ENCODE measurements at places on chromosomes 2 and 18.
A peak's percentile ranks its signal among the peaks of the same experiment; 100 is the strongest.

GRCh38 chr2:169732583-169733358 lies 861 bp upstream of the KLHL23 start:
- no peak for DNase-seq

DNA sequence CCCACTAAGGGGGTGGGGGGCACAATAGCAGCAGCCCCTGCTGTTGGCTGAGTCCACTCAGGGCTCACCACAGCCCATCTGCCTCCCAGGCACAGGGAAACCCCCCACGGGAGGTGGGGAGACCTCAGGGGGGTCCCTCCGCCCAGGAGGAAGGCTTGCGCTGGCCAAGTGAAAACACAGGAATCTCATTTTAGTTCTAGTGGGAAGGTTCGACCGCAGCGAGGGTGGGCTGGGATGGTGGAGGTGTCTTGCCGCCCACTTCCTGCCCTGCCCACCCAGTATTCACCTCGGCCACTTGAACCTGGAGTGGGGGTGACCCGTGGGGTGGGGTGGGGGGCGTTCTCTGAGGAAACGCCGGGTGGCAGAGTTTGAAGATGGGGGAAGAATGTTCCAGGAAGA lies 6.9 kb upstream of the BOK start:
- no peak for DNase-seq

- no peak for DNase-seq
Measured at GRCh38 chr2:201904538-201905420, 98.4 kb downstream of the CDK15 start.

DNA sequence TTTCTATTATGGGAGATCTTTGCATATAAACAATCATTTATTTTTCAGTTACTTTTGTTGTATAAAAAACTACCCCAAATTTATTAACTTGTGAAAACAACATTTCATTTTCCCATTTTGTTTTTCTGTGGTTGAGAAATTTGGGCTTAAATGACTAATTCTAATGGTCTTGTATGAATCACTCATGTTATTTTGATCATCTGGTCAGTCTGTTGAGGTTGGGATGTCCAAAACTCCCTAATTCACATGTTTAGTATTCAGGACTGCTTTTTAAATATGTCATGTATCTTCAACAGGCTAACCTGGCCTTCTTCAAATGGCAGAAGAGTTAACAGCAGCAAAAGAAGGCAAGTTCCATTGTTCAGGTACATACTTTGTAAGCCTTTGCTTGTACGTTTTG lies 788.1 kb downstream of the TRIB2 start:
- no peak for DNase-seq

DNA sequence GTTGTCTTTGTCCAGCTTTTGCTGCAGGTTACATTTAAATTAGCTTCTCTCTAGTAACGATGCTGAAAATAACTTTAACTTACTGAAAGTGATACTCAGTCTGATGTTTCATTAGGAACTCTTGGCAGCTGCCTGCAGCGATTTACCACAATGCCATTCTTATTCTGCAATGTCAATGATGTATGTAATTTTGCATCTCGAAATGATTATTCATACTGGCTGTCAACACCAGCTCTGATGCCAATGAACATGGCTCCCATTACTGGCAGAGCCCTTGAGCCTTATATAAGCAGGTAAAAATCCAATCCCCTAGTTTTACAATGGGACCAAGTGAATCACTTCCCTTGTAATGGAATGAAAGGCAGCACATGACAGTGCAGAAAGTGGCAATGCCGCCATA lies 16.3 kb upstream of the MFF start:
- no peak for DNase-seq

DNA sequence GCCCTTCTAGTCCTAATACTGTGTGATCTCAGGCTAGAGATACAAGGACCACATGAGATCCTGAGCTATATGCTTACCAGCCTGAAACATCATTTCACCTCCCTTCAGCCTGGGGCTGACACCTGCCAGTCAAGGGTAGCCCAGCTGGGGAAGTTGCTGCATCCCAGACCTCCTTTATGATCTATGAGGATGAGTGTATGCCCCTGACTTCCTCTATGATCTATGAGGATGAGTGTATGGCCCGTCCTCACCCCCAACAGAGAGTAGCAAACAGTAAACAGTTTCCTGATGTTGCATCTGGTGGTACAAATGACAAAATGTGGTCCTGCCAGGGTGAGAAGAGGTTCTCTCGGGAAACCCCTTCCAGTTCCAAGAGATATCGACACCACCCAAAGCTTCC lies 8.9 kb upstream of the OTOF start:
- DNase-seq, result no peak

DNA sequence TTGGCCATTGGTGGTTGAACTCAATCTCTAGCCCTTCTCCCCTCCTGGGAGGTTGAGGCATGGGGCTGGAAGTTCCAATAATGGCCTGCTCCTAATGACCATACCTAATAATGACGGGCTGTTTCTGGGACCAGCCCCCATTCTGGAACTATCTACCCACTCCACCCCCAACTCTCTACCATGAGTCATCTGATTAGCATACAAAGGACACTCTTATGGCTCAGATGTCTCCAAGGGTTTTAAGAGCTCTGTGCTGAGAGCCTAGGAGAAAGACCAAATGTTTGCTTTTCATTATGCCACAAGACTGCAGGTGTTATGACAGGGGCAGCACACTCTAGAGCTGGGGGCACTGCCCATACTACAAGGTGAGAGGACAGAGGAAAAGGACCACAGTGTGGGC lies 137.0 kb upstream of the NCKAP5 start:
- DNase-seq, result peak; percentile 54

DNA sequence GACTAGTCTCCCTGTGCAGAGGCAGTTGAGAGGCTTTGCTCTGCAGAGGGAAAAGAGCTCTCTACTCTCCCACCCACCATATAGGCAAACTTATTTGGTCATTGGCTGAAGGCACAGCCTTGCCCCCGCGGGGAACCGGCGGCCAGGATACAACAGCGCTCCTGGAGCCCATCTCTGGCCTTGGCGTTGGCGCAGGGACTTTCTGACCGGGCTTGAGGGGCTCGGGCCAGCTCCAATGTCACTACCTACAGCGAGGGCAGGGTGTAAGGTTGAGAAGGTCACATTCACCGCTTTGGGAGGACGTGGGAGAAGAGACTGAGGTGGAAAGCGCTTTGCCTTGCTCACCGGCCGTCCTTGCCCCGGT lies 2.2 kb downstream of the ONECUT2 start:
- no peak for DNase-seq

GRCh38 chr18:27713037-27713737 lies 463.7 kb downstream of the CDH2 start:
- peak; percentile 67 for DNase-seq

DNA sequence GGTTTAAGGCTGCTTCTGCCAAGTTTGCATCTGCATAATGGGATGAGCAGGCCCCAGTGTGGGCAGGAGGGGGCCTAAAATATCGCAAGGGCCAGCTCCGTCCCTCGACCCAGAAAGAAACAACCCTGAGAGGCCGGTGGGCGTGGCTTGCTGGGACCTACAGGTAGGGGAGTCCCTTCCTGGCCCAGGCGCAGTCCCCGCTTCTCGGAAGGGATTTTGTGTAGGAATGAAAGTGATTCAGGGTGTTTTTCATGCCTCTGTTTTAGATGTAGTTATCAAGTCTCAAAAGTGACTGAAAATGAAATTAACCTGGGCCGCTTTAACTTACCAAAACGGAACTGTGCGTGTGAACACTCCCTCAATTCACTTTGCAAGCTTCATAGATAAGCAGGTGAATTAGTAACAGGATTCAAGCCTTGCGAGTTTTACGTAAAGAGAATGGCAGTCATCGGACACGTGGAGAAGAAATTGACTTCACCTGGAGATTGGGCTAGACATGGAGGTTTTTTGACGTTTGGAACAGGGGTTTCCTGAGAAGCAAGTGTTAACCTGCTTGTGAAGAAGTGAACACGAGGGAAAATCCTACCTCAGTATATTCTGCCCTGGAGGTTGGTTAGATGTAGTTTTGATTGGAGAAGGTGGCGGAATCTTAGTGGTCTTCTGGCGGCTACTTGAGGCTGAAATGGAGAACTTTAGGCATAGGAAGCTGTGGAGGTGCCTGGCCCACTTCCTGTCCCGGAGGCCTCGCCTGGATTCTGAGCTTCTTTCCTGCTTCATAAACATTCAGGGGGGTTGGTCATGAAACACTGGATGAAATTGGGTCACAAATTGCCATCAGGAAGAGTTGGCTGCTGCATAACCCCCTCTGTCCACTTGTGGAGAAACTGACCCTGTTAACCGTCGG lies 1.7 kb downstream of the NCK2 start:
- no peak for DNase-seq

GRCh38 chr2:60470340-60470739 lies 83.1 kb downstream of the BCL11A start:
- peak; percentile 8 for DNase-seq

GRCh38 chr18:70659036-70659925 lies 370.4 kb downstream of the SOCS6 start:
- no peak for DNase-seq

Data from NCI-H2029 (cell line).